Esophagus squamous epithelium (tissue), 5 donors: ENCODE measurements at places on chromosomes 5 and 9.

DNA sequence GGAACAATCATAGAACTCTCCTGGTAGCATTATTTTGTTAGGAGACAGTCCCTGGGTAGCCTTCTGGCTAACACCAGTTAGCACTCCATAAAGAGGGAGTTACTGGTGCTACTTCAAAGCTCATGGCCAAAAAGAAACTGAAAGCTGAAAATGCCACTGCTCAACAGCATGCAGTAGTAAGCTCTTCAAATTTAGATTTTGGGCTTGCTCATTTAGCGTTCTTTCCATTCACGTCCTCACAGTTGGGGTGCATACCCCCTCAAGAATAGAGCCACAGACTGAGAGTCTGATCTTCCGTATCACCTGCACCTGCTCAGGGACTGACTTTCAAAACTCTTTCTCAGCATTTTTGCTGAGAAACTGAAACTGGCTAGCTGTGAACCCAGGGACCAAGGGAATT lies 24.7 kb downstream of the NTRK2 start:
- no peak for DNase-seq

- no peak for DNase-seq
Observed at GRCh38 chr9:4563105-4563504, 72.8 kb downstream of the SLC1A1 start.

DNA sequence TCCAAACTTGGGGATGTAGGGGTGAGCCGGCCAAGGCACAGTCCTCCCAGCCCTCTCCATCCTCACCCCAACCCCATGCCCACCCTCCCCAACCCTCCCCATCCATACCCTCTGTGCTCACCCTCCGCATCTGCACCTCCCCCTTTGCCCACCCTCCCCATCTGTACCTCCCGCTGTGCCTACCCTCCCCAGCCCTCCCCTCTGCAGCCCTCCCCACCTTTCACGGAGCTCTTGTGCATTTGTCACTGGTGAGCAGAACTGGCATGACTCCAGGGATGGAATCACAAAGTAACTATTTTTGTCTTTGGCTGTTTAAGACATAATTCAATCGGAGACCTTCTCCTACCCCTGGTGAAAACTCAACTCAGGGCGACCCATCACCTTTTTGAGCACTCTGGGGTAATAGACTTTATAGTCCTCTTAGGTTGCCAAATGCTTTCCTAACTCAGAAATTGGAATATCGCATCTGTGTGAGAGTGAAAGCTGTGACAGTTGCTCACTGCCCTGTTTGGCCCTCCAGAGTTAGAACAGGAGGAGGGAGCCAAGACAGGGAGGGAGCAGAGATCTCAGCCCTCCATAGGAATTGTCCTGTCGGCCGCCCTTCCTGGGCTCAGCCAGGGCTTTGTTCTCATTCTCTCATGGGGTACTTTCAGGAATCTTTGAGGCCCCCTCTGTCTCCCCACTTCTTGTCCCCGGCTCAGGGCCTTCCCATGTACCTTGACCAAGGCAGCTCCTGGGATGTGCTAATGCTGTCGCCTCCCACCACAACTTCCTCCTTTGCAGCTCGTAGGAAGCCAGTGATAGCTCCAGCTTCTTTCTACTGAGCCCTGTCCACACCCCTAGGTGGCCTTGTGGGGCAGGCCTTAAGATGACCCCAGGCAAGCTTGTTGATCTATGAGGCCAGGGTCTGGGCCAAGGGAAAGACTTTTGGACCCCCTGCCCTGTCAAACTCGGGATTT lies 36.2 kb downstream of the OTULIN start:
- no peak for DNase-seq

DNA sequence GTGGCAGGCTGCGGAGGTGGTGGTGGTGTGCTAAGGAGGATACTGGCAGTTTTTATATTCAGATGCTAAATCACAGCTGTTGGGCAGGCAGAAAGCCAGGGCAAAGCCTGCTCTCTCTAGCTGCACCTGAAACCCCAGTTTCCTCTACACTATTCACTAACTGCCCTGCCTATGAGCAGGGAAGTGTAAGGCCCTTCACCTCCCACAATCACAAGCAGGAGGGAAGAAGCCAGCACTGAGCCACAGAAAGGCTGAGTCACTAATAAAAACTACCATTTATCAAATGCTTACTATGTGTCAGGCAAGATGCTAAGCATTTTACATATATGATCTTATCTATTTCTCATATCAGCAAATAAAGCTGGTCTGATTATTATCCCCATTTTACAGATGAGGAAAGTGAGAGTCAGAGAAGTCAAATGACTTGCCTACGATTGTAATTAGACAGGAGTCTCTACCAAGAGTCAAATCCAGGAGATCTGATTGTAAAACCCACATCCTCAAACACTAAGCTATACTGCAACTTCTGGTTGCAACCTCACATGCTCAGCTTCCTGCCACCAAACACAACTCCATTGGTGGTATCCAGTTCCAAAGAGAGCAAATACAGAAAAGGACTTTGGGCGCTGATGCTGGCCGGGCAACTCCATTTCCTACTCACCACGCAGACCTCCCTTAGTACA lies 17.7 kb upstream of the IL6ST start:
- no peak for DNase-seq

DNA sequence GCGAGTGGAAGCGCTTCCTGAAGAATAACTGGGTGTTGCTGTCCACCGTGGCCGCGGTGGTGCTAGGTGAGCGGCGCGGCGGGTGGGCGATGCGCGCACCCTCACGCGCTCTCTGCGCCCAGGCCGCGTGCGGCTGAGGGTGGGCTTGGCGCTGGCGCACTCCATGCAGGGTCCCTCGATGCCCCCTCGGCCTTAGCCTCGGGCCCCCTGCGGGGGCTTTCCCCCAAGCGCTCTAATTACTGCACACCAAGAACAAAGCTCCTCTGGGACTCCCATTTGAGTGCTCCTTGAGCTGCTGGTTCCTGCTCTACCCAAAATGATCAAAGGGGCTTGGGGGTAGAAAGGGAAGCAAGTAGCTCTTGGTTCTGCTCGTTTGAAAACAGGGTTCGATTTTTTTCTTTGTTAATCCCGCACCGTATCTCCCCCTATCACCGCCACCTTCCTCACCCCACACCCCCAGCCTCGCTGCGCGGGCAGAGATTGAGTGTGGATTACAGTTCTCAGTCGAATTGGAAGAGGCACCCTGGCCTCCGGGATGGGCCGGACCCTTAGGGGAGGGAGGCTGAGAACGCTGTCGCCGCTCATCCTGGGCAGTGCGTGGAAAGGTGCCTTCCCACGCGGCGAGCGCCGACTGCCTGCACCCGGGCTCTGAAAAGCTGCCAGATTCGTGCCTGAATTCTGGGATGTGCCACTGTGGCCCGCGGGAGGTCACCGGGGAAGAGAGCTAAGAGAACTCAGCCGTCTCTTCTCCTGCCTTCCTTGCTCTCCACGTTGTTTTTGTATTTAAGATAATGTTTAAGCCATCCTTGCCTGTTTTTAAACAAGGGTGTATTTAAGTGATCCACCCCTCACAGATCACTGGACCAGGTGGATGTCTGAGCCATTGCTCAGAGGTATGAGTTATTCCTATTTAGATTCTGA lies 697 bp downstream of the SLC1A1 start:
- no peak for DNase-seq

GRCh38 chr5:82174128-82174918 lies 103.8 kb downstream of the RPS23 start:
- no peak for DNase-seq

- DNase-seq: no peak
Observed at GRCh38 chr5:68243681-68244080, 28.1 kb downstream of the PIK3R1 start.

GRCh38 chr5:50738864-50739263 lies 72.4 kb downstream of the PARP8 start:
- no peak for DNase-seq

- no peak for DNase-seq
Observed at GRCh38 chr9:77063645-77064285, 44.3 kb downstream of the FOXB2 start.

- DNase-seq: no peak
Observed at GRCh38 chr5:126044931-126045565, 378.2 kb upstream of the GRAMD2B start.

DNA sequence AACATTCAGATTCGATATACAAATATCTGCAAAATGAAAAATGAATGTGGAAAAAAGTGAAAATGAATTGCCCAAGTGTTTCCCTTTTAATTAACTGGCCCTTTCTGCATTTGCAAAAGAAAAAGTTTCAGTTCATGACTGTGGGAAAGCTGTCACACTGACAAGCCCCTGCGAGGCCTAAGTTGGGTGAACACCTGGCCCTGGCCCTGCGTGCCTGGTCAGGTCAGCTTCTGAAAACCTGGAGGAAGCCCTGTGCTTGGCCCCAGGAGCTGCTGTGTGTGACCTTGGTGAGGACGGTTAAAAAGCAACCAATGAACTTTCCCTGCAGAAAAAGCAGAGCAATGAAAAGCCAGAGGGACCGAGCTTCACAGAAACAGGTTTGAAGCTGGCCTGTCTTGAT lies 41.0 kb upstream of the SHC3 start:
- no peak for DNase-seq

DNA sequence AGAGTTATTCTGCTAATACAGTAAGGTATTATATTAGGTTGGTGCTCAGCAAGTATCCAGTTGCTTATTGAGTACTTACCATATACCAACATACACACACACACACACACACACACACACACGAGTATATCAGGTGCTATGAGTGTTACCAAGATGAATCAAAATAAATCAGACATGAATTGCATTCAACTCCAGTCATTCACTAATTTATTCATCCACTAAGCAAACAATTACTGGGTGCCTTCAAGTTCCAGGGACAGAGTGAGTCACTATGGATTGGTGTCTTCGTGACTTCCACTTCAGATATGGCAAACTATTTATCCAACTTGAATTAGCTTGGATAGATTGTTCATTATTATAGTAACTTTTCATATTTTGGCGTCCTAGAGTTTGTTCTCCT lies 140.7 kb upstream of the SLC44A1 start:
- DNase-seq: no peak

GRCh38 chr9:15469862-15470261 lies 40.9 kb downstream of the PSIP1 start:
- no peak for DNase-seq

- DNase-seq: no peak
Observed at GRCh38 chr9:101212661-101213060, 172.1 kb downstream of the BAAT start.

DNA sequence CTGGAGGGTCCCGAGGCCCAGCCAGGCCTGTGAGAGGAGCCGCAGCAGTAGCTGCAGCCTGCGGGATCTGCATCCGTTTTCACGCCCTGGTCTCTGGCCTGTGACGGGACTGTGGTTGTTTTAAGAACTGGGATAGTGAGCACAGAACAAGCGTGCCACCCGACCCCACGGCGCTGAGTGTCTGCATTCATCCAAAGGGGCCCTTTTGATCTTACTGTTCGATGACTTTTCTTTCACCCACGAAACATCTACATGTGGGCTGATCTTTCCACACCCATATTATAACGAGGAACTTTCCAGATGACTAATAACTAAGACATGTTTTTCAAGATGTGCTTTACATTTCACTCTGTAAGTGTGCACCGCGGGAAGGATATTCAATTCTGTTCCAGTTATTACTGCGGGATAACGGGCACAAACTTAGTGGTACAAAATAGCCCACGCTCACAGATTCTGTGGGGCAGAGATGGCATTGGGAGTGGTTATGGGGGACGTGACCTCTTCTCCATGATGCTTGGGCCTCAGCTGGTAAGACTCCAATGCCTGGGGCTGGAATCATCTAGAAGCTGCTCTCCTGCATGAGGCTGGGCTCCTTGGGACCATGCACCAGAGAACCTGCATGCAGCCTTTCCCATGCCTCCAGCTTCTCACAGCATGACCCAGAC lies 165.0 kb downstream of the SYK start:
- DNase-seq: no peak

DNA sequence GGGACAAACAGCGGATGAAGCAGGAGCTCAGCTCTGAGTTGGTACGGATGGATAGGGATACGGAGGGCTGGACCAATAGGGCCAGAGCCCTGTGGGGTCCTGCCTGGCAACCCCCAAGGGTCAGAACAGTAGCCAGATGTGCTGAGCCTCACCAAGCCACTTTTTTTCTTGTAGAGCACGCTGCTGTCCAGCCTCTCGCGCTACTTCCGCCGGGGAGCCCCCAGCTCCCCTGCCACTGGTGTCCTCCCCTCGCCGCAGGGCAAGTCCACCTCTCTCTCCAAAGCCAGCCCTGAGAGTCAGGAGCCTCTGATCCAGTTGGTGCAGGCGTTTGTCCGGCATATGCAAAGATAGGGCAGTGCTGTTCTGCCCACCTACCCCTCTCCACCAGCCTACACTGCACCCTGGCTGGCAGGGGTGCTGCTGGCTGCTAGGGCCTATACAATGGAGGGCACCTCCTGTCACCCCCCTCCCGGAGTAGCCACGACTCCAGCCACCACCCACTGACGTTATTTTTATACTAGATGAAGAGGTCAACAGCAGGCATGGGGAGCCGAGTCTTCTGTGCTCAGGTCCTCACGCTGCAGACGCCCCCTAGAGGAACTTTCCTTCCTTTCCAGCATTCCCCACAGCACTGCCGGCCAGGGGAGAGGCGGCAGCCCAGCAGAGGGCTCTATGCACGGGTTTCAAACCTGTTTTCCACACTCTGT lies 21.6 kb downstream of the SH3GLB2 start:
- DNase-seq: no peak

GRCh38 chr5:133333326-133334150 lies 278.8 kb downstream of the FSTL4 start:
- DNase-seq: no peak

DNA sequence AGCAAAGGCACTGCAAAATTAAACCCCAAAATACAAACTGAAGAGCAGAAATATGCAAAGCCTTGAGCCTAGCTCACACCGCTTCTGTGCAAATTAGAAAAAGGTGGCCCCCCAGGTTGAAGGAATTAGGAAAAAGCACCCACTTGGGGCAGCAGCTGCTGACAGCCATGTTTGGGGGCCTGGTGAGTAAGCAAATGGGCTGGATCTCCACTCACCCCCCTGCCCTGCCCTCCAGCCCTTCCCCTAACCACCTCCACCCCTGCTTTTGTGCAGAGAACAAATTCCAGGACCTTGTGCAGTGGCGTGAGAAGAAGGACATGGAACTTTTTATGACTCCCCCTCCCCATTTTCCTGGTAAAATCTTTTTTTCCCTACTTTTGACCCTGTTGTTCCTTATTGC lies 92.0 kb upstream of the DNAH5 start:
- no peak for DNase-seq

- no peak for DNase-seq
Observed at GRCh38 chr9:79123415-79123814, 448.4 kb upstream of the TLE4 start.

DNA sequence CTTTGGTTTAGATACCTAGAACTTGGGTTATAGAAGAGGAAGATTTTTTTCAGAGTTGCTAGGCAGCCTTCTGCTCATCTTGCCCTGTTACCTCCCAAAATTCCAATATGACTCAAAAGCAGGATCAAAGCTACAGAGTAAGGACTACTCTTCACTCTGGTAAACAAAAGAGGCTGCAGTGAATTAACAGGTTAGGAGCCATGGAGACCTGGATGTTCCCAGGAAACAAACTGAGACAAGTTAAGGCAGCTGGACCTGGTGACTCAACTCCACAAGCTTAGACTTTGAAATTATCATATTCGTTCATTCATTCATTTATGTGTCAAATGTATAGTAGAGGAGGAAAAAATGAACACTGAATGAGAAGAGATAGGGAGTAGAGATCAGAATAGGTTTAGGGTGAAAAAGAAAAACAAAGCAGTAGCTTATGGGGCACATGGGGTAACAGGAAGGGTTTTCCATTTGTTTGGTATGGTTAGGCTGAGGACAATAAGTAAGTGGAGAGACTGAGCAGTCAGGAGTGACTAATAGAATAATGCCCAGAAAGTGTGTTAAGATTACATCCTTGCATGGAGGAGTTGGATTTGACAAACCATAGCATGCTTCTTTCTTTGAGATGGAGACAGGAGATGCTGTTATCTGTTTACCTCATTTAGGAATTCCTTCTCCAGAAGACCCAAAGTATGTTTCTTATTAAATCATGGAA lies 464.0 kb upstream of the ZNF608 start:
- no peak for DNase-seq
